T-helper 17 cell (primary cell): ENCODE measurements at places on chromosomes 2 and 18. TPM values are rescaled to one million over a fixed set of nuclear protein-coding genes. Genes with fewer than 3 reads are reported as not detected.

ARHGAP28 gene
- total RNA-seq, result not detected

APCDD1 gene
- total RNA-seq, result not detected

- no peak overlapping the region for H3K4me3 ChIP-seq
- H3K4me1 ChIP-seq, result no peaks in the 10 kb centered on the region
- no peak for DNase-seq
Observed at GRCh38 chr2:140696449-140696848, 1434.4 kb downstream of the LRP1B start.

- H3K4me1 ChIP-seq, result no peaks in the 10 kb centered on the region
- H3K4me3 ChIP-seq, result no peak overlapping the region
- peaks cover 15% of the 10 kb centered on the region for H3K27me3 ChIP-seq
- H3K27ac ChIP-seq, result no peak overlapping the region
Observed at GRCh38 chr2:219744600-219744999, 117.2 kb downstream of the SLC4A3 start.

TANC1 gene
- total RNA-seq, result 2.6 TPM

TFPI gene
- total RNA-seq, result 0.32 TPM

ABCB11 gene
- not detected for total RNA-seq

SAG gene
- total RNA-seq, result 0.25 TPM

GRCh38 chr2:10584843-10585475, 104.8 kb downstream of the NOL10 start:
- DNase-seq, result no peak
- H3K27me3 ChIP-seq, result no peaks in the 10 kb centered on the region
- peaks cover 22% of the 10 kb centered on the region for H3K36me3 ChIP-seq
- no peak overlapping the region for H3K27ac ChIP-seq
- H3K4me1 ChIP-seq, result peaks cover 23% of the 10 kb centered on the region

UGT1A3 gene
- not detected for total RNA-seq

- H3K4me1 ChIP-seq, result peaks cover 14% of the 10 kb centered on the region
- DNase-seq, result no peak
- no peak overlapping the region for H3K27ac ChIP-seq
Observed at GRCh38 chr2:85799215-85799956, 45.6 kb downstream of the ATOH8 start.

TUBA4B gene
- not detected for total RNA-seq

ALPI gene
- not detected for total RNA-seq

ATP8B1 gene
- total RNA-seq, result not detected

ERCC3 gene
- 43.5 TPM for total RNA-seq

RNF125 gene
- 50.6 TPM for total RNA-seq

DNA sequence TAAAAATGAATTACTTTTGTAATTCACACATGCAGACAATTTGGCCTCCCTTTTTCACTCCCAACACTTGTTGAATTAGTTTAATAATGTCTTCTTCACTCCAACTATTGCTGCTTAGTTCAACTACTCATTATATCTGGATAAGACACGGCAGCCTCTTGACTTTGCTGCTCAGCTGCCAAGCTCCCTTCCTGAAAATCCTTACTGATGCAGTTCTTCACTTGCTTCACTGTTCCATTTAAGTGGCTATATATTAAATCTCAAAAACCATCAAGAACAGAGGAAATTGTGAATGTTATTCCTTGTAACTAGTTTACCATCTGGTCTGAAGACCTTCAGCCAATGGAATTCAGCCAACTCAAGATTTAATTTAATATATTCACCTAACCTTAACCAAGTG, 127.1 kb downstream of the NCOA1 start:
- H3K27me3 ChIP-seq, result no peaks in the 10 kb centered on the region
- no peak overlapping the region for H3K27ac ChIP-seq
- H3K4me3 ChIP-seq, result no peak overlapping the region
- H3K36me3 ChIP-seq, result no peaks in the 10 kb centered on the region

- H3K27ac ChIP-seq, result no peak overlapping the region
- H3K4me3 ChIP-seq, result no peak overlapping the region
- peaks cover 24% of the 10 kb centered on the region for H3K27me3 ChIP-seq
- DNase-seq, result no peak
Observed at GRCh38 chr2:200640176-200640575, 54.4 kb downstream of the AOX1 start.

- H3K27ac ChIP-seq, result no peak overlapping the region
- H3K27me3 ChIP-seq, result no peaks in the 10 kb centered on the region
- peaks cover 6% of the 10 kb centered on the region for H3K4me1 ChIP-seq
- H3K4me3 ChIP-seq, result no peak overlapping the region
- peaks cover 20% of the 10 kb centered on the region for H3K36me3 ChIP-seq
Observed at GRCh38 chr2:15527074-15527739, 33.9 kb downstream of the NBAS start.

DNA sequence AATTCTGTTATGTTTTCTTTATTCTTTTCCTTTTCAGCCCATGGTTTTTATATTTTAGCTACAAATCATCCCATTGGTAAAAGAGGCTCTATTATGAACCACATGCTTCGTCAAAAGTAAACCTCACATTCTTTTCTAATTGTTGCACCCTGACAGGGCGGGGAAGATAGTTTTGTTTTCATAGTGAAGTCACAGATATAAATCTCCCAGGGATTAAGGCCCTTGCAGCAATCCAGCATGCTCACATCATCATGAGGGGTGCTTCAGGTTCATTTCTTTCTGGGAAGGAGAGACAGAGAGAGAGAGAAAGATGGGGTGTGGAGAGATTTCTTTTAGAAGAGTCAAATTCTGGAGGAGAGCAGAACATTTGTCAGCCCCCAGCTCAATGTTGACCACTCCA, 124.5 kb upstream of the CDC42EP3 start:
- no peaks in the 10 kb centered on the region for H3K36me3 ChIP-seq
- no peak for DNase-seq

- no peaks in the 10 kb centered on the region for H3K36me3 ChIP-seq
- DNase-seq, result no peak
- H3K4me1 ChIP-seq, result peaks cover 5% of the 10 kb centered on the region
- H3K27me3 ChIP-seq, result peaks cover 15% of the 10 kb centered on the region
- no peak overlapping the region for H3K4me3 ChIP-seq
Observed at GRCh38 chr2:239522002-239522739, 121.4 kb upstream of the HDAC4 start.

DNA sequence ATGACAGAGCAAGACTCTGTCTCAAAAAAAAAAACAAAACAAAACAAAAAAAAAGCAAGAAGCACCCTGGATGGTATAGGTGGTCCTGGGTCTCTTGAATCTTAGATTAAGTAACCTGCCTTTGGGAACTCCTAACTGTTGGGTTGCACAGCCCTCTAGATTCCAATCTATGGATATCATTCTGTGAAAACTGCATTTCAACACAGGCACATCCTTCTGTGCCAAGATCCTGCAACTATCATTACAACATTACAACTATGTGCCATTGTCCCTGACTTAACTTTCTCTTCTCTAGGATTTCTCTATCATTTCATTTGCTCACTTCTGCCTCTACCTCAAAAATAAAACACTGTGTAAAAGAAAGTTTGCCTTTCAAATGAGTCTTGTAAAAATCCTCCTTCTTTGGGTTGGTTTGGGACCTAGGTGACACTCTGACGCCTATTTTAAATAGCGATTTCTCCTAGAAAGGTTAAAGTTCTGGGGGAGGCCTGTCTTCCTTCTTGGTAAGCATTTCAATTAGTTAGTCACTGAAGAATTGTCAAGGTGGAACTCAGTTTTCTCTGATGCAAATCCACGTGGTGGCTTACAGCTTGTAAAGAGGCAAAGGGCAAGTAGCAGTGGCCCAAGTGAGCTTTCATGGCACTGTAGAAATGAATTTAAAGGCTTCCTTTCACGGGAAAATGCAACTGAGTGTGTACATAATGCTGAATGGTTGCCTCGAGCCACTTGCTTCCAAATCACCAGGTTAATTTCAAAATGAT, 9.2 kb downstream of the LGALSL start:
- H3K27ac ChIP-seq, result no peak overlapping the region
- H3K36me3 ChIP-seq, result no peaks in the 10 kb centered on the region
- H3K4me3 ChIP-seq, result no peak overlapping the region
- H3K4me1 ChIP-seq, result no peaks in the 10 kb centered on the region

GRCh38 chr18:28040716-28041115, 136.2 kb downstream of the CDH2 start:
- H3K4me1 ChIP-seq, result no peaks in the 10 kb centered on the region
- H3K27ac ChIP-seq, result no peak overlapping the region
- H3K36me3 ChIP-seq, result no peaks in the 10 kb centered on the region
- DNase-seq, result no peak
- H3K27me3 ChIP-seq, result no peaks in the 10 kb centered on the region
- H3K4me3 ChIP-seq, result no peak overlapping the region

- H3K27ac ChIP-seq, result no peak overlapping the region
- no peak overlapping the region for H3K4me3 ChIP-seq
- DNase-seq, result no peak
- H3K4me1 ChIP-seq, result no peaks in the 10 kb centered on the region
- H3K36me3 ChIP-seq, result no peaks in the 10 kb centered on the region
Observed at GRCh38 chr2:156719036-156719435, 282.9 kb downstream of the GPD2 start.

DNA sequence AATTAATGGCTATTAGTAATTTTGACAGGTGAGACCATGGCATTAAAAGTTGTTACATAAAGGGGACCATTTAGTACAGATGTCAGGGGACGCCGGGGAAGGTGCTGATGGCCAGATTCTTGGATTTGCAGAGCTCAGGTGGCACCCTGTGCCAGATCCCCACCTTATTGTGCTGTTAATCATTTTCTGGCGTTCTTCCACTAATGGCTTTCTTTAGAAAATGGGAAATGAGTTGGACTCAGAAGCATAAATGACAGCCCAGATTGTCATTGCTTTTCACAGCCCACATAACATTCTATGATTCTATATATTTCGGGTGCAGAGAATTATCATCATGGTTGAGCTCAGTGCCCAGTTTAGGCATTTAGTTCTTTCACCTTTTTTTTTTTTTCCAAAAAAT, 257.2 kb upstream of the TCF4 start:
- no peaks in the 10 kb centered on the region for H3K4me1 ChIP-seq
- DNase-seq, result no peak
- no peaks in the 10 kb centered on the region for H3K36me3 ChIP-seq
- H3K27ac ChIP-seq, result no peak overlapping the region
- H3K4me3 ChIP-seq, result no peak overlapping the region
- no peaks in the 10 kb centered on the region for H3K27me3 ChIP-seq

DNA sequence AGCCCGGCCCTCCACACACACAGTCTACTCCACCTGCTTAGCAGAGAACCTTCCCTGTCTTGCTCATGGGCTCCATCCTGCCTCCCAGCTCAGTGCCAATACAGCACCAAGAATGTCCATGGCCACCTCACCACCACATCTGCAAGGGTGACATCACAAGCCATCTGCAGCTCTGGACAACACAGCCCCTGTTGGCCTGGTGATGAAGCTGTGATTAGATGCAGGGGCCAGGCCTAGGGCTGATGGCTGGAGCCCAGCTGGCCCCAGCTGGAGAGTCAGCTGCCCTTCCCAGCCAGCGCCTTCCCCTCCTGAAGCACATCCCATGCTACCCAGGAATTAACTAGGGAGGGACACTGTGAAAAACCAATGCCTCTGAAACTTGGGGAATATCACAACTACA, 91.1 kb downstream of the TTC32 start:
- no peak overlapping the region for H3K27ac ChIP-seq
- no peak for DNase-seq
- H3K27me3 ChIP-seq, result peaks cover 12% of the 10 kb centered on the region
- H3K4me1 ChIP-seq, result no peaks in the 10 kb centered on the region
- H3K4me3 ChIP-seq, result no peak overlapping the region
- no peaks in the 10 kb centered on the region for H3K36me3 ChIP-seq

- no peak for DNase-seq
- H3K4me1 ChIP-seq, result peaks cover 23% of the 10 kb centered on the region
- H3K4me3 ChIP-seq, result no peak overlapping the region
Observed at GRCh38 chr18:79108549-79109215, 39.5 kb downstream of the ATP9B start.

DNA sequence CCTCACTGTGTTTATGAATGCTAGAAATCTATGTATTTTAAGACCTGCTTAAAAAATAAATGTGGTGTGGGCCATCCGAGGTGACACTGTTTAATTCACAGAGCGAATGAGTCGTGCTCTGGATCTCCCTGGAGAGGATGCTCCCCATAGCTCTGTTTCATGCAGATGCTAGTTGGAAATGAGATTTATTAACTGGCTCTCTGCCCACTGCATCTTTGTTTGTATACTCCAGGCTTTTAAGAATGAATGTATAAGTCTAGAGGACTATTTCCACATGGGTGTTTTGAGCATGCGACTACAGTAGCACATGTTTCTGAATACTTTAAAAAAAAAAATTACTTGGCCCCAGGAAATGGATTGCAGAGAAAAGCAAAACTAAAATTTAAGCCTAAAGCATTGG, 3.9 kb downstream of the MAPRE2 start:
- H3K4me1 ChIP-seq, result peaks cover 65% of the 10 kb centered on the region
- no peaks in the 10 kb centered on the region for H3K27me3 ChIP-seq
- H3K27ac ChIP-seq, result peak overlapping the region; percentile 97

- no peaks in the 10 kb centered on the region for H3K36me3 ChIP-seq
- H3K4me3 ChIP-seq, result no peak overlapping the region
- H3K4me1 ChIP-seq, result no peaks in the 10 kb centered on the region
- DNase-seq, result no peak
Observed at GRCh38 chr2:228321015-228321414, 139.5 kb upstream of the SPHKAP start.

DNA sequence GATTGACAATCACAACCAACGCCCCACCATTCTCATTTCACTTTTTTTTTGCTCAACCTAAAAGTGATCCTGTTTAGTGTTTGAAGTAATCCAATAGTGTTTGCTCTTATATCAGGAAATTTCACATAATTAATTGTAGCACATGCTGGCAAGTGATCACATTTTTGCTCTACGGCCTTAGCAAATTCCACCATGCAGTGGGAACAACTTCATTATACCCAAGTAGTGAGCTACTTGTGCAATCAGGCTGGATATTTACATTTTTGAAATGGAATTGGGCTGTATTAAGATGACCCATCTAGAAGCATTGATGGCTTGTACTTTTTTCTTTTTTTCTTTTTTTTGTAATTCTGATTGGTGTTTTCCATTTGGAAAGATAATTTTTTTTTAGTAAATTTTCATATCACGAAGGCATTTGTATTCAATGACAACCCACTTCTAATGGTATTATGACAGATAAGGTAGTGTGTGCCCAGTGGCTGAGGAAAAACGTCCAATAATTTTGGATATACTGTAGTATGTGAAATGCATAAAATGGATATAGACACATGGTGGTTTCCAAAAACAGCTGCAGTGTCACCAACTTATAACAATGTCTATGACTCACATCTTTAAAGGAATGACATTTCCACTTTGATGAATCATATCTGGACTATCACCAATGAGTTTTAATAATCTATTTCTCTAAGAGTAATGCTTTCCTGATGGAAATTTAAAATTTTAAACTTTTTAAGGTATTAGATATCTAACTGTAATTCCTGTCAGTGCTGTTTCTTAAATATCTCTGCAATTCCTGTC, 130.6 kb downstream of the COL6A3 start:
- H3K4me3 ChIP-seq, result no peak overlapping the region
- H3K36me3 ChIP-seq, result no peaks in the 10 kb centered on the region
- H3K27ac ChIP-seq, result no peak overlapping the region
- DNase-seq, result no peak
- no peaks in the 10 kb centered on the region for H3K4me1 ChIP-seq

THSD7B gene
- not detected for total RNA-seq
